ENCODE measurements at places on chromosomes 2 and 18.

DNA sequence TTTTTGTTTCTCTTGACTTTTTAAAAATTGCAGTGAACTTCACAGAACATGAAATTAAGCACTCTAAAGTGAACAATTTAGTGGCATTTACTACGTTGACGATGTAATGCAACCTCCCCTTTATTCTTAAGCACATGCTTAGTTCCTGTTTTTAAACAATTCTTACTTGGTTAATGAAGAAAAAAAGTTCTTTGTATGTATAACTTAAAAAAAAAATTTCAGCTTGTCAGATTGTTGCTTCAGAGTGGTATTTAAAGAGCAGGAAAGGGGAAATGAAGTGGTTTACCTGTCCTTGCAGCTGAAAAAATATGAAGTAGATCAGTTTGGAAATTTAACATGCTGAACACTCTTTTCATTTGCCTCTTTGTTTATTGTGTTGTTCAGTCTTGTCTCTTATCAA, 95.7 kb upstream of the RASGRP3 start:
- no peak for DNase-seq

GRCh38 chr2:222677981-222678380, 6.5 kb downstream of the MOGAT1 start:
- no peak for DNase-seq

DNA sequence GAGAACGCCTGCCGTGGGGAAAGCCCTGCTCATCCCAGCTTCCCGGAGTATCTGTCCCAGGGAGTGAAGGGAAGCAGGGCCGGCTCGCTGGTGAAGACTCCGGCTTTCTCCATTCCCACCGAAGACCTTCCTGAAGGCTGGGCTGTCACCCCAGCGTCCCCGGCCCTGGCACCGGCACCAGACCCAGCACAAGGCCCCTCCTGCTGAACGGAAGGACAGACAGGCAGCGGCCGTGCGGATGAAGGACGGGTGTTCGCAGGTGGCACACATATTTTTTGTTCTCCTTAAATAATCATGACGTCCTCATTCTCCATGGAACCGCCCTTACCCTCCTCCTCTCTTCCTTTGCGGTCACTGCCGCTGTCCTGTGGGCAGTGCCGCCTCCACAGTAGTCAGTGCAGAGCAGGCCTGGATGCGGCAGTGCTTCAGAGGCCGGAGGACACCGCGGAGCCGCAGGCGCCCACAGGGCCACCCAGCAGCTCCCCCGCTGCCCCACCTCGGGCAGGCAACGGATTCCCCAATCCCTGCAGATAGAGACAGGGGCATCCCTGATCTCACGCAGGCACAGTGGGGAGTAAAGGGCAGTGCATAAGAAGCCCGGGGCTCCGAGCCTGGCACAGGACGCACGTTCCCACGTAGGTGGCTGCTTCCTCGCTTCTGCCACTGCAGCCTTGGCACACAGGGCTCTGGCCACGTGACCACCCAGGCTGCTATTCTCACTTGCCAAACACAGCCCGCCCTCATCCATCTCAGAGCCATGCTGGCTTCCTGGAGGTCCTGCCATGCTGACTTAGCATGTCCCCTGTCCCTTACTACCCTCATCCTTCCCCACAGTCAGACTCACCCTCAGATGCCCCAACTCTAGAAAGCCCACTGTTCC, 229.7 kb downstream of the EIPR1 start:
- peak; percentile 59 for DNase-seq

DNA sequence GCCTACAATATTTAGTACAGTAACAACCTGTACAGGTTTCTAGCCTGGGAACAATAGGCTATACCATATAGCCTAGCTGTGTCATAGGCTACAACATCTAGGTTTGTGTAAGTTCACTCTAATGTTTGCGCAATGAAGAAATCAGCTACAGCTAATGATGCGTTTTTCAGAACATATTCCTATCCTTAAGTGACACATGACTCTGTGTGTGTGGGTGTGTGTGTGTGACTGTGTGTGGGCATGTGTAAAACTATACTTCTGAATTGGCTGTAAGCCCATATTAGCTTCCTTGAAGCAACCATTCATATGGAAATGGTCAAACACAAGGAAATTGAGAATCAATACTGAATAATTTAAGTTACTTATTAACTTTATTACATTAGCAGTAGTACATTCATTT, 120.8 kb upstream of the SULT1C3 start:
- no peak for DNase-seq

DNA sequence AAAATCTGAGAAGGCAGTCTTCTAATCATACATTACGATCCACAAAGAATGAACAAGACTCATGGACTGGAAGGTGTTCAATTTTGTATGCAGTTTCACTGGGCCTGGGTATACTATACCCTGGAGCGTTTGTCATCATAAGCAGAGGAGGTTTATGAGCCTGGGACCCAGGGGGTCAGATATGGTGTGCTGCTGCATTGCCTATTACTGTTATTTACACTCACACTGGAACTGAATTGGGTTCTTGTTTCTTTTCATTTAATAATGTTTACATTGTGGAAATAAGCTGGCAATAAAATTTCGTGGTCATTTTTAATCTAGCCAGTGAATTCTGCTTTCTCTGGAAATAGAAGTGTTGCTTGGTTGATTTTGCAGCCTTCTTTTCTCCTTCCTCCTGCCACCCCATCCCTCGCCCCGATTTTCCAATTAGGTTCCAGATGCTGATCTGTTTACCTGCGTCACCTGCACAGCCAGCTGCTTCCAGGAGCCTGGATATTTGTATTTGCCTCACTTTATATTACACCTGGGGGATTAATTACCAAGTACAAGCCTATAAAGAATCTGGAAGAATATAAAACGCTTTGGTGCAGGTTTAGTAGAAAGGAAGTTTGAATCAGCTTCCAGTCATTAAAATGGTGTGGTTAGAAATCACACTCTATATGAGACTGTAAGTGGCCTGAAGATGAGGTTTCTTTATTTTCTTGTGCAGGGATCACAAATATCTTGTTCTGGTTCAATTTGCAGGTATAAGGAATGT, 234.4 kb downstream of the SOCS6 start:
- no peak for DNase-seq

DNA sequence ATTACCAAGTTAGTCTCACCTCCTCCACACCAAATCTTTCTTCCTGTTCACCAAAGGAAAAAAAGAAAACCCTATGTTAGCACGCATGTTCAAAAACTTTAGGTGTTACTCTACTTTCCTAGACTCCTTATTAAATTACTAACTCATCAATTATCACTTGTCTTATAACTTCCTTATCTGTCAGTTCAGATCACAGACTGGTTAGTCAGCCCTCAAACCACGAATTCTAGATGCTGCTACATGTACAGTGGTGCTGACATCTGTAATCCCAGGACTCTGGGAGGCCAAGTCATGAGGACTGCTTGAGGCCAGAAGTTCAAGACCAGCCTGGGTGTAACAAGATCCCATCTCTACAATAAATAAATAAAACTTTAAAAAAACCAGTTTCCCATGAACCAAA, 3.5 kb downstream of the YWHAQ start:
- DNase-seq = no peak

DNA sequence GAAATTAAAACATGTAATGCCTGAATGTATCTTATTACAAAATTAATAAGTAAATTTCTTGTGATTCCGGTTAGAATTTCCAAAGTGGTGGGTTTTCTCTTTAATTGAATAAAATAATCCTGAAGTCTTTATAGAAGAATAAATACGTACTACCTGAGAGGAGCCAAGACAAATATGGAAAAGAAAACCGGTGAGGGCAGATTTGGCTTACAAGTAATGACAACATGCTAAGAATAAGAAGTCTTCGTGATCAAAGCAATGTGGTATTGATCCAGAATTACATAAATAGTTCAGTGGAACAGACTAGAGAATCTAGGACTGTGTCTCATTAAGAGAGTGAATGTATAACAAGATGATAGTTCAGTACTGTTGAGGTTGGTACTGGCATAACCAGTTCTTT, 167.5 kb downstream of the NEDD4L start:
- DNase-seq = no peak

DNA sequence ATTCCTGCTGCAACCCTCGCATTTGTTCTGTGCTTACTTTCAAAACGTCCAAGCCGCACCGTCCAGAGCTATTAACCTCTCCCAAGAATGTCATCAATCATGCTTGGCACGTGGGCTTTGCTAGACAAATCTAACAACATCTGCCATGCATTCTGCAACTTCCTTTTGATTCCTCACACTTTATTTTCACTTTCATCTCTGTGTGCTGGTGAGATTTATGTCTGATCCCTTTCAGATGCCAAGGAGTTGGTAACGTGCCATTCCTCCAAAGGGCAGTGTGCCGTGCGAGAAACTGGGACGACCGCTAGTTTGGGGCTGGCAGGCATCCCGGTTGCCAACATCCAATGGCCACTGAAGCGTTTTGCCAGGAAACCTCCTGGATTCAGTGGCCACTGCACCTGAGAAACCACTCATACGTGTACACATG, 230.0 kb upstream of the PARD3B start:
- no peak for DNase-seq

- no peak for DNase-seq
Observed at GRCh38 chr2:39434233-39434897, 2.7 kb downstream of the MAP4K3 start.

DNA sequence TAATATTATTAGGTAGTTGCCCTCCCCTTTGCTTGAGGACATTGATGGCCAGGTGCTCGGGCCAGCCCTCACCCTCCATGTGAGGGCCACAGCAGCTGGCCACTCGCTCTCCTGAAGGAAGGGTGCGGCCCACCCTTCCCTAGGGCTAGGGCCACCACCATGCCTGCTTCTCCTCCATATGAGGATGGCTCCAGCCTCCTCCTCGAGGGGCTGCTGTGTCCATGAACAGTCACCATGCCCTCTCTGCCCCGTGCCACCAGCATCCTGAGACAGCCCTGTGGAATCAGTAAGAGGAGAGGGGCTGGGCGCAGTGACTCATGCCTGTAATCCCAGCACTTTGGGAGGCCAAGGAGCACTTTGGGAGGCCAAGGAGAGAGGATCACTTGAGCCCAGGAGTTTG, 2.4 kb downstream of the GPR17 start:
- no peak for DNase-seq

DNA sequence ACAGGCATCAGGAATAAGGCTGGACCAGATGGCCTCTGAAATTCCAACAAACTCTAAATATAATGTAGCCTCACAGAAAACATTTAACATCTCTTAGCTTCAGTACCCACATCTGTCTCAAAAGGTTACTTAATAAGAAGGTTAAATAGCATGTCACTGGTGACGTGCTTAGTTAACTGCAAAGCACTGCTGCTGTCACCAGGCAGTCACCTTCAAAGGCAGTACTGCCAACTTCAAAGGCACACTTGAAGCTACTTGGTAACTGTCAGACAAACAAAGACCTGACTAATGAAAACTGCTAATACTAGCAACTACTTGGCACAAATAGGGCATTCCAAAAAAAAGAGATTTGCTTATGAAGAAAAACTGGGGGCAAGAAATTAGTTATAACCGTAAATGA, 36.2 kb downstream of the EPG5 start:
- no peak for DNase-seq

- DNase-seq = no peak
Observed at GRCh38 chr2:83251321-83251872, 1207.7 kb downstream of the SUCLG1 start.

- DNase-seq = peak; percentile 87
Observed at GRCh38 chr2:73070643-73071359, 711 bp downstream of the SFXN5 start.

GRCh38 chr2:234603619-234604018, 106.7 kb upstream of the ARL4C start:
- peak; percentile 33 for DNase-seq

DNA sequence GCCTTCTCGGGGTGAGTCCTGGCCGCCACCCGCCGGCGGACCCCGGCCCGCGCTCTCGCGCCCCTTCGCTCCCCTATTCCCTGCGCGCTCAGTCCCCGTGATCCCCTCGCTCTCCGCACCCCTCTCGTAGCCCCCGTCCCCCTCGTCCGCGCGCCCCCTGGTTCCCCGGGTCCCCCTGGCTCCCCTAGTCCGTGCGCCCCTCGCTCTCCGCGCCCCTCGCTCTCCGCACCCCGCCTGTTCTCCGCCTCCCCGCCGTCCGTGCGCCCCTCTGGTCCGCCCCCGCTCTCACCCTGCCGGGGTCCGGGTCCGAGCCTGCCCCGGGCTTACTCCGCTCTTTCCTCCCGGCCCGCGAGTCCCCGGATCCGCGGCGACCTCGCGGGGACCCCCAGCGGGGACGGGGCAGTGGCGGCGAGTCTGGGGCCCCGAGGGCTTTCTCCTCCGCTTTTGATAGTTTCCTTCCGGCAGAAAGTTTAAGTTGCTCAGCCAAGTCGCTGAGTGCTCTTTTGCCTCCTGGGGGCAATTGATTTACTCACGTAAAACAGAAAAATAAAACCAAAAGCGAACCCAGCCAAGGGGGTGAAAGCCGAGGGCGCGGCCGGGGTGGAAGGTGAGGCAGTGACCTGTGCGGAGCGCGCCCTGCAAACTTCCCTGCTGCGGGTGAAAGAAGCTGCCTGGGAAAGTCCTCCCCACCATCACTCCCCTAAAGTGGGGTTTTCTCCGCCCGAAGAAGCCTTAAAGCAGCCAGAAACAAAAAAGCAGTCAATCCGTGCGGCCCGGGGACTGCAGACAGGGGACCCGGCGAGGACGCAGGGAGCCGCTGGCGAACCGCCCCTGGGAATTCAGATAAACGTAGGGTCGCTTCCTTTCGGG, 568 bp downstream of the RAB31 start:
- DNase-seq = peak; percentile 71

- peak; percentile 83 for DNase-seq
Observed at GRCh38 chr2:100197631-100198153, 55.3 kb upstream of the AFF3 start.

DNA sequence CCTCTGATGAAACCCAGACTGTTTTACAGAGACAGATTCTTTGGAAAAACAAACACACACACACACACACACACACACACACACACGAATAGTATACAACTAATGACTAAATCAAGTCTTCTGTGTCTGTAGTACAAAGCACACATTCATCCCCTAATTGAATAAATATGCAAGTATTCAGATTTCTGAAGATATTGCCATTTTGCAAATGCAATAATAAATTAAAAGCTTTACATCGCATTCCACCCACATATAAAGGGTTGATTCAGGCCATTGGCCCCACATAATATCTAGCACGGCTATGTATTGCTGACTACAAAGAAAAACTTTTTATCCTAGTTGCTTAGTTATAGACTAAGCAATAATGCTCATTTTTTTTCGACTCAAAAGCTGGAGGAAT, 86.2 kb downstream of the PAX3 start:
- no peak for DNase-seq
